ENCODE measurements at places on chromosomes 7 and 10.

- DNase-seq: no peak
Measured at GRCh38 chr7:124035706-124036105, 2.8 kb upstream of the TMEM229A start.

- DNase-seq: peak; percentile 1
Measured at GRCh38 chr7:69732203-69732602, 133.9 kb downstream of the AUTS2 start.

GRCh38 chr7:35342786-35343185 is 88.9 kb upstream of the TBX20 start:
- no peak for DNase-seq

- DNase-seq: no peak
Measured at GRCh38 chr7:30850426-30850825, 61.2 kb upstream of the AQP1 start.

DNA sequence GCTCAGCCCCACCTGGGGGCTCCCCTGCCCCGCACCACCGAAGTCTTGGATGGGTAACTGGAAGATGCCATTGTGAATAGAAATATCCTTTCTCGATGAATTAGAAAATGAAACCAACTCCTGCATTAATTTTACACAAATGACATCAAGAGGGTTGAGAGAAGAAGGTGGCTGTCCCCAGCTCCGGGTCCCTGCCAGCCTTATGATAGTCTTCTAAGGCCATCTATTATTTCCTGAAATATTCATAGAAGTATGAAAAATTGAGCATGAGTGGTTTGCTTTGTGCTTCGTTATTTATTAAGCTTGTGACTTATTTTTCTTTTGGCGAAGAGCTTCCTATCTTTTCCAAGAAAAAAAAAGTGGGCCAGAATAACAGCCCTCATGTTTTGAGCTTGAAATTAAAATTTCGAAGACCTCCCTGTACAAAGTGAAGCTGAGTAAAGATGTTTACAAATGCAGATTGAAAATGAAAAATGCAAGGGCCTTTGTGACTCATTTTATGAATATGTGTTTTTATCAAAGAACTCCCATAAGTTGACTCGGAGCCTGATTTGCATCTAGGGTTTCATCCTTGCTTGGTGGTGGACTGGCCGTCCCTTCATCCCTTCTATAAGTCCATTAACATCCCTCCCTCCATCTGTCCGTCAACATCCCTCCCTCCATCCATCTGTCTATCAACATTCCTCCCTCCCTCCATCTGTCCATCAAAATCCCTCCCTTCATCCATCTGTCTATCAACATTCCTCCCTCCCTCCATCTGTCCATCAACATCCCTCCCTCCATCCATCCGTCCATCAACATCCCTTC is 20.5 kb upstream of the CFAP46 start:
- peak; percentile 59 for DNase-seq

DNA sequence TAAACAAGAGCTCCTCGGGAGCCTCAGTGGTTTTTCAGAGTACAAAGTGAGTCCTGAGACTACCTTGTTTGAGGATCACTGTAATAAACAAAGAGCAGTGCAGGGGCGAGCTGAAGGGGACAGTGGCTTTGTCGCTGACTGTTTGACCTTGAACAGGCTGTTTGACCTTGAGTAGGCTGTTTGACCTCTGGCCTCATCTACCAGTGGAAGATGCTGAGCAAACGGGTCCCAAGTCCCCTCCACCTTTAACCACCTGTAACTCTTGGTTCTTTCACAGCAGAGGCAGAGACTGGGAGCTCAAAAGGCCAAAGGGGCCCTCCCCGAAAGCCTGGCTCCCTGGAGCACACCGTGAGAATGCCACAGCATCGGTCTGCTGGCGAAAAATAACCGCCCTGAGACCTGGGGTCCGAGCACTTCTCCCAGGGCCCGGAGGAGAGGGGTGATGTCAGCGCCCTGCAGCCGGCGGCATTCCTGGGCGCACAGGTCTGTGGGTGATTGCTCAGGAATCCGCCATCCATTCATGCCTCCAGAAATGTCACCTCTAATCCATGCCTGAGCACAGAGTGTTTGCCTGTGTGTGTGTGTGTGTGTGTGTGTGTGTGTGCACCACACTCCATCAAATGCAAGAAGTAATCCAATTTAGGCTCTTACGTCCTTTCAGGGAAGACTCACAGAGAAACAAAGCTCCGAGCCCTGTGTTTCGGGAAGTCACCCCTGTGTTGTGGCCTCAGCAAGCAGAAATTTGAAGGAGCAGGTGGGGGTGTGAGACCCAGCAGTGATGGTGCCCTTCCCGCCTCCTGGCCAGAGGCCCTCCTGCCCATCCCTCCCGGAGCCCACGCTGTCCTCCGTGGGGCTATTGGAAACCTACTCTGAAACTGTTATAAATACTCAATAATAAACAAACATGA is 66.5 kb downstream of the ASB13 start:
- DNase-seq: no peak

DNA sequence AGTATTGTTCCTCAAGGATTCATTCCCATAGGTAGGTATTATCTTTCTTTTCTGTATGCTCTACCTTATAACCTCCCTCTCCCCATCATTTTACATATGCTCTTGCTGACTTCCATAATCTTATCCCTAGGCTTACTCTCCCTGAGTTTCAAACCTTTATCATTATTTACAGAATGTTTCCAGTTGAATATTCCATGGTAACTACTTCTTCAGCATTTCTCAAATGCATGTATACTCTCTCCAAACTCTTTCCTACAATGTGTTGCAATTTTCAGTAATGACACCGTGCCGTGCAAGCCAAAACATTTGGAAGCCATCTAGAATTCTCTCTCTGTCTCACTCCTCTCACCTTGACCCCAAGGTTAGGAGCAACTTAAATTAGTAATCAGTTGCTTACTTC is 548.5 kb downstream of the MAGI2 start:
- no peak for DNase-seq

DNA sequence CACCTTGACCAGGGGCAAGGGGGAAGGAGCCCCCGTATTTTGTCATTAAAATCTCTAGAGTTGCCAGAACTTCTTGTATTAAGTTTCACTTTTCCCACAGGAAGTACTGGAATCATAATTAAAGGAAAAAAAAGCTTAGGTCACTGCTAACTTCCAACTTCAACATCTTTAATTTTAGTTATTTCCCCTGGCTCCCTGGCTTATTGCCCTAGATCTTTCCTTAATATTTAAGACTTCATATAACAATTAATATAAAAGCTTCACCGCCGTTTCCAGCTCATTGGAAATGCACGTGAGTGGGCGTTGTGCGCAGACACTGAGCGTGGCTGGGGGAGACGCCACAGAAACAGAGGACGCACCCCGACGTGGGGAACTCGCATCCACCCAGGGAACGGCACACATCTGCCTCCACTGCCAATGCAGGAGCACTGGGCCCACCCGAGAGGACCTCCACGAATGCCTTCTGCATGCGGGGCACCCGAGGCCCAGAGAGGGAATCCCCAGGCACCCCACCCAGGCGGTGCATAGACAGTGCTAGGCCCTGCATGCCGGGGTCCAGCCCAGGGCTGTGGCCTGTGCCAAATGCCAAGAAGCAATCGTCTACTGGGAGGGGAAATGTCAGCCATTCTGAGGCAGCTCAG is 72.2 kb downstream of the ADARB2 start:
- no peak for DNase-seq

DNA sequence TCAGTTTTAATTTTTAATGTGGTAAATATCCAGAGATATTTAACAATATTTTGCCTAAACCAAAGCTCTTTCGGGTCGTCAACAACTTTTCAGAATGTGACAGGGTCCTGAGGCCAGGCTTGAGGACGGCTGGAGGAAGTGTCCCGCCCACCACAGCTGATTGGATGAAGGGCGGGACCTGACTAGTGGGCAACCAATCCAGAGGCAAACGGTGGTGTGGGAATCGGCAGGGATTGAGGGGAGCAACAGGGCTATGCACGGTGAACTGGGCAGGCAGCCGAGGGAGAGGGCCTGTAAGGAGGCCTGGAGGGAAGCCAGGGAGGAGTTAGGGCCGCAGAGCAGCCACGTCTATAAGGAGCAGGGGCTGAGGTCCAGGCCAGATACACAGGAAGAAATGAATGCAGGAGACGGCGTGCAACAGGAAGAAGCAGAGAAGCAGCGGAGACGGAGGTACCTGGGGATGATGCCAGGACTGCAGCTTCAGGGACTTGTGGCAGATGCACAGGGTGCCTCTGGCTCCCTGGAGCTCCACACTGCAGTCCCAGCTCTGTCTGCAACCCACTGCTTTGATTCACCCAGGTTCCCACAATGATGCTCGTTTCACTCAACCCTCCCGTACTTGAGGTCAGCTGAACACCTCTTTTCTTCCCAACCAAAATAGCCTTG is 46.1 kb upstream of the ZMIZ1 start:
- peak; percentile 45 for DNase-seq

DNA sequence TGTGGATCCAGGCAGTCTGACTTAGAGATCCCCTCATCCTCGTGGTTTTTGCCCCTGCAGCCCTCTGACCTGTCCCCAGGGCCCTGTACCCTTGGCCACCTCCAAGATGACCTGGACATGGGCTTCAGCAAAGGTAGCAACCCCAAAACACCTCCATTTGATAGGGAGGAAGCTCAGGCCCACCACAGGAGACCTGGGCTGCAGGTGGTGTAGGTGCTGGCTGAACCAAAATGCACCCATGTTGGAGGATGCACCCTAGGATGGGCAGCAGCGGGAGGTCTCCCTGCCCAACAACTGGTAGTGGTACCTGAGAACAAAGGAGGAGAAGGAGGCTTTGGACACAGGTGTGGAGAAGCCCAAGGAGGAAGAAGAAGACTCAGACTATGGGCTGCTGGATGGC is 188.7 kb downstream of the ZNF716 start:
- DNase-seq: no peak

DNA sequence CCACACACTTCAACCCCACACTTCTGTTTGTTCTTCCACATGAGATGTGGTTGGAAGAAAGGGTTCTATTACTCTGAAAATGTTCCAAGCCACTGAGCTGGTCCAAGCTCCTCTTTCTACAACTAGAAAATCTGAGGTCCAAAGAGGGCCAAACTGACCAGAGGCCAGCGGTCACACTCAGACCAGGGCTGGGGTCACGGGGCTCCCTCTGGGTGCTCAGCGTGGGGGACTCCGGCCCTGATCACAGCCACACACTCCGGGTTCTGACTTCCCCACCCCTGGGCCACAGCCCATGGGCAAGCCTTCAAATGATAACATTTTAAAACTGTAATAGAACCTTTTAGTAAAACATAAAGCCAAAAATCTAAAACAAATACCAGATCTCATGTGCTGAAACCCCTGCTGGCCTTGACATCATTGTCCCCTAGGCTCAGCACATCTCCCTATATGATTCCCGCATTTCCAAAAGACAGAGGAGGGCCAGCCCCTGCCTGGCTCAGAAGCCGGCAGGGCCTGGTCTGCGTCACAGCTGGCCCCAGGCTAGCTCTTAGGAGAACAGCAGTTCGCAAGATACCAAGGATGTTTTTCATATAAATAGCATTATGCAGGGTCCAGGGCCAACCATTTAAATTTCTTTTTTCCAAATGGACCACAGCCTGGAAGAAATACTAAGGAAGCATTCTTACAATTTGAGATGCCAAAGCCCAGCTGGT is 3.3 kb downstream of the CRYGN start:
- no peak for DNase-seq

DNA sequence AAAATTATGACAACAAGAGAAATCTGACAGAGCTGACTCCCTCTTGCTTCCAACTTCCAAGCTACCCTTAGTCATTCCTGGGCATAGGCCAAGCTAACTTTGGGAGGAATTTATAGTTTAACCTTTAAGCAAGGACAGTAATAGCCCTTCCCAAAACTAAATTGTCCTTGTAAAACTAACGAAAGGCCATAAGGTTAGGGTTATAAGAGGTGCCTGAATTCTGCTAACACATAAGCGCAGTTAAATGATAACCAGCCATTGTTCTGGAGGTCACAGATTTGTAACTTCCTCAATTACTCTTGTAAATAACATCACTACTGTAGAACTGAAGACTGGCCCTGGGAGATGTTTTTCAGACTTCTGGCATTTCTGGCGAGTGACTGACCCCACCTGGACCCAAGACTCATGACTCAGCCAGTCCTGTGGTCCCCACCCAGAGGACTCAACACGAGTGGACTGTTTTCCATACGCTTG is 481.2 kb downstream of the KCNMA1 start:
- peak; percentile 78 for DNase-seq

DNA sequence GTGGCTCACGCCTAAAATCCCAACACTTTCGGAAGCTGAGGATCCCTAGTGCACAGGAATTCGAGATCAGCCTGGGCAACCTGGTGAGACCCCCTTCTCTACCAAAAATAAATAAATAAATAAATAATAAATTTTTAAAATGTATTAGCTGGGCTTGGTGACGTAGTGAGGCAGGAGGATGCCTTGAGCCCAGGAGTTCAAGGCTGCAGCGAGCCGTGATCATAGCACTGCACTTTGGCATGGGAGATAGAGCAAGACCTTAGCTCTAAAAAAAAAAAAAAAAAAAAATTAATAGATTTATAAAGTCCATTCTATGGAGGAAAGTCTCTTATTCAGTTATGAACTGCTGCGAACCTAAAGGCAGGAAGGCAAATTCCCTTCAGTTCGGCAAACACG is 1.1 kb upstream of the PTPN12 start:
- no peak for DNase-seq

- no peak for DNase-seq
Measured at GRCh38 chr10:118300320-118300719, 41.8 kb downstream of the FAM204A start.

DNA sequence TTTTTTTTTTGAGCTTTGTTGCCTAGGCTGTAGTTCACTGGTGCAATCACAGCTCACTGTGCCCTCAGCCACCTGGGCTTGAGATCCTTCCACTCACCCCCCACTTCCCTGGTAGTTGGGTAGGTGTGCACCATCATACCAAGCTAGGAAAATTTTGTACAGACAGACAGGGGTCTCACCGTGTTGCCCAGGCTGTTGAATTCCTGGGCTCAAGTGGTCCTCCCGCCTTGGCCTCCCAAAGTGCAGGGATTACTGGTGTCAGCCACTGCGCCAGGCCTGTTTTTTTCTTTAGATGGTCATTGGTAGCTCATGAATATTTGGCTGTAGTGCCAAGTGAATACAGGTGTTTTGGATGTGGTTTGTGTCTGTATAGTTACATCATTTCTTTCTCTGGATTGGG is 7.5 kb downstream of the COMTD1 start:
- no peak for DNase-seq

DNA sequence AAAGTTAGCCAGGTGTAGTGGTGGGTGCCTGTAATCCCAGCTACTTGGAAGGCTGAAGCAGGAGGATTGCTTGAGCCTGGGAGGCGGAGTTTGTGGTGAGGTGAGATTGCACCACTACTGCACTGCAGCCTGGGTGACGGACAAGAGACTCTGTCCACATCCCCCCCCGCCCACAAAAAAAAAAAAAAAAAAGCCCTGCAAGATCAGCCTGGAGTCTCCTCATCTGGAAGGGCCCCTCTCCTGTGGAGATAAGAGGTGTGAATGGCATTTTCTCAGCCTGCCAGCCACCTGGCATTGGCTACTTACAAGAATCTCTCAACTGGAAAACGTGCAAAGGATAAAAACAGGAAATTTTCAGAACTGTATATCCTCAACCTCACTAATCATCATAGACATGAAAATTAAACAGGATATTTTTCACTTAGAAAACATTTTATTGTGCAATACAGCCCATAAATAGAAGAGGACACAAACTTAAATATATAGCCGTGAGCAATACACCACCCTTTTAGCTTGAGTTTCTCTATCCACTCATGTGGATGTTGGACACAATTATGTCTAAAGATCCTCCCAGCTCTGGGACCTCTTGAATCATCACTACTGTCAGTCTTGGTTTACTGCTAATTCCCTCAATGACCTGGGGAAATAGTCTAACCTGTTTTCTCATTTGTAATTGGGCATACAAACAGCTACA is 11.3 kb upstream of the TSPAN15 start:
- DNase-seq: peak; percentile 84

GRCh38 chr10:73094986-73095480 is 1.6 kb downstream of the P4HA1 start:
- DNase-seq: no peak

GRCh38 chr10:111716032-111716431 is 467.5 kb downstream of the GPAM start:
- DNase-seq: no peak
